ENCODE measurements at places on chromosomes 4 and X. TPM values are rescaled to one million over a fixed set of nuclear protein-coding genes. Genes with fewer than 3 reads are reported as not detected.

TCEAL7 gene
- total RNA-seq = not detected

KLF8 gene
- 0.83 TPM for total RNA-seq

TENT5D gene
- total RNA-seq = not detected

PAGE1 gene
- total RNA-seq = not detected

PLCXD1 gene
- 23.2 TPM for total RNA-seq

COQ2 gene
- 15.5 TPM for total RNA-seq

KLHL2 gene
- 13.8 TPM for total RNA-seq

IBSP gene
- total RNA-seq = not detected

HTATSF1 gene
- 46.0 TPM for total RNA-seq

FGF2 gene
- 43.6 TPM for total RNA-seq

SHOX gene
- not detected for total RNA-seq

TMPRSS11F gene
- not detected for total RNA-seq

CCNA2 gene
- total RNA-seq = 32.6 TPM

AMBN gene
- not detected for total RNA-seq

NUDT10 gene
- not detected for total RNA-seq

PNMA6A gene
- total RNA-seq = 0.31 TPM

CYBB gene
- 2.1 TPM for total RNA-seq

ENPP6 gene
- not detected for total RNA-seq

DUSP21 gene
- total RNA-seq = not detected

ANK2 gene
- 4.1 TPM for total RNA-seq

SSX1 gene
- total RNA-seq = not detected

SMAD1 gene
- 19.3 TPM for total RNA-seq

XAGE1A gene
- total RNA-seq = not detected

MAGEA10 gene
- total RNA-seq = not detected

EPHA5 gene
- total RNA-seq = not detected

TCEAL2 gene
- total RNA-seq = not detected

AKAP4 gene
- total RNA-seq = not detected

SNCA gene
- 27.6 TPM for total RNA-seq

LRCH2 gene
- total RNA-seq = not detected

AIFM1 gene
- total RNA-seq = 52.7 TPM

DSPP gene
- not detected for total RNA-seq

SPANXA1 gene
- total RNA-seq = not detected

BMP2K gene
- 29.8 TPM for total RNA-seq

PWWP3B gene
- not detected for total RNA-seq

FAM241A gene
- total RNA-seq = 1.4 TPM

CACNA1F gene
- total RNA-seq = not detected

GPRASP1 gene
- total RNA-seq = 3.6 TPM

PPEF1 gene
- not detected for total RNA-seq

PABPC4L gene
- total RNA-seq = not detected

TMSB15A gene
- total RNA-seq = 1.9 TPM

HTN1 gene
- total RNA-seq = not detected

Data from Calu3 (cell line).